ENCODE measurements at places on chromosomes 6 and 20. TPM values are rescaled to one million over a fixed set of nuclear protein-coding genes. Genes with fewer than 3 reads are reported as not detected.

DNA sequence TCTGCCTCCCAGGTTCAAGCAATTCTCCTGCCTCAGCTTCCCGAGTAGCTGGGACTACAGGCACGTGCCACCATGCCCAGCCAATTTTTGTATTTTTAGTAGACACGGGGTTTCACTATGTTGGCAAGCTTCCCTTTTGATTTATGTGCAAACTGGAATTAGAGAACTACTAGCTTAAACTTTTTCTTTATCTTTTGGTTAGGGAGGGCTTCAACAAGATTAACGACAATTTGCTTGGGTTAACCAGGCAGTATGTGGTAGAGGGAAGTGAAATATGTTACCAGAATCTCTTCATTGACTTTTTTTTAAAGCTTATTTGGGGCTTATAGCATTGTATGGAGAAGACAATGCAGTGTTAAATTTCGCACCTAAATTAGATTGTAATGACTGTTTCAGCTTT lies 9.0 kb downstream of the MYO6 start:
- no peak for DNase-seq

- DNase-seq, result no peak
Observed at GRCh38 chr6:111583221-111583620, 22.5 kb downstream of the TRAF3IP2 start.

- DNase-seq, result no peak
Observed at GRCh38 chr6:34810936-34811632, 19.2 kb downstream of the BLTP3A start.

GRCh38 chr20:33947709-33948295 lies 45.9 kb upstream of the RALY start:
- no peak for DNase-seq

- no peak for DNase-seq
Observed at GRCh38 chr6:126176282-126176681, 163.6 kb upstream of the CENPW start.

GRCh38 chr20:62876902-62877816 lies 15.5 kb upstream of the TCFL5 start:
- DNase-seq, result peak; percentile 86

GRCh38 chr6:32204268-32204715 lies 11.8 kb upstream of the GPSM3 start:
- no peak for DNase-seq

DNA sequence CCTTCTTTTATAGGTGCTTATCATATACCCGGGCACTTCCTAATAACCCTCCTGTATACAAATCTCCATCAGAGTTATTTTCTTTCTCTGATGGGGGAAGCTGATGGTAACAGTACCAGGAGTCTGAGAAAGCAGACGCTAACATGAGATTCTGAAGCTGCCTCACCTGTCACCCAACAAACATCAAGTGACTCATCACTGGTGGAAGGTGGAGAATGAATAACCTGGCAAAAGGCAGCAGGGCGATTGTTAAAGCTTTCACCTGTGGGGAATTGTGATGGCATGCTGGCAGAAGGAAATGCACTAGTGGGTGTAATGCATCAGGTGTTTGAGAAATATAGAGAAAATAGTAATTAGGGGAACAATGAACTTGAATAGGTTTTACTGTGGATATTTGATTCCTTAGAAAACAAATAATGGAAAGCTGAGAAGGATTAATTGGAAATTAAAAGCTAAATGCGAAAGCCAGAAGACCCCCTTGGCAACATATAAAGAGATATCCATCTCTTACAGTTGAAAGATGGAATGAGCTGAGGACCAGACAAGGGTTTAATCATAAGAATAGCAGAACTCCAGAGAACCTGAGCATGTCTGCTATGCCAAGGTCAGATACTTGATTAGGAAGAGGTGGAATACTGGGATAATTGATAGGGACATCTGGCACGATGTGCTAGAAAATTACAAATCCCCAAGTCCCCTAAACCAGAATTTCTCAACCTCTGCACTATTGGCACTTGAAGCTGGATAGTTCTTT lies 517.1 kb downstream of the PKHD1 start:
- no peak for DNase-seq

GRCh38 chr6:37868447-37868825 lies 48.9 kb downstream of the ZFAND3 start:
- no peak for DNase-seq

GRCh38 chr6:156963712-156964700 lies 186.8 kb downstream of the ARID1B start:
- DNase-seq, result no peak

DNA sequence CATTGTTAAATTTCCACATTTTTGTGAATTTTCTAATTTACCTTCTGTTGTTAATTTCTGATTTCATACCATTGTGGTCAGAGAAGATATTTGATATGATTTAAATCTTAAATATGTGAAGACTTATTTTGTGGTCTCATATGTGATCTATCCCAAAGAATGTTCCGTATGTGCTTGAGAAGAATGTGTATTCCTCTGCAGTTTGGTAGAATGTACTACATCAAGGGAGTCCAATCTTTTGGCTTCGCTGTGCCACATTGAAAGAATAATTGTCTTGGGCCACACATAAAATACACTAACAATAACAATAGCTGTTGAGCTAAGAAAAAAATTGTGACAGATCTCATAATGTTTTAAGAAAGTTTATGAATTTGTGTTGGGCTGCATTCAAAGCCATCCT lies 176.2 kb upstream of the PRND start:
- DNase-seq, result no peak

GRCh38 chr6:41963371-41963770 lies 21.8 kb upstream of the CCND3 start:
- no peak for DNase-seq

- DNase-seq, result no peak
Observed at GRCh38 chr6:149723771-149724417, 6.0 kb upstream of the LATS1 start.

DNA sequence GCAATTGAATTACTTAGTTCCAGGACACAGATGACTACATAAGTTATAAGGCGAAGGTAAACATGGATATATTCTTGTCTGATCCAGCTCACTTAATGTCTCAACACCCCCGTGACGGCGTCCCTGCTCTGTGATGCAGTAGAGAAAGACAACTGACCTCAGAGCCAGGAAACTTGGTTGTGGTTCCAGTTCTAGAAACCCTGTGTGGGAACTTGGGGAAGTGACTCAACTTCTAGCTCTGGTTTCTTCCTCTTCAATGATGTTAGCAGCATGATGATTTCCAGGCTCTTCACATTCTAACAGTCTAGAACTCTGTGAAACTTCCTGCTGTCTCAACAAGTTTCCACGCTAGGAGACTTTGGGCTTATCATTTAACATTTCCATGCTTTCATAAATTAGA lies 18.4 kb downstream of the LAMA4 start:
- DNase-seq, result no peak

GRCh38 chr20:25058051-25058846 lies at the start of gene ACSS1:
Gene ACSS1, minus strand, starts transcription at chr20:25058139. Its CDS starts 37 bp downstream, at chr20:25058102.
- DNase-seq, result peak; percentile 74

DNA sequence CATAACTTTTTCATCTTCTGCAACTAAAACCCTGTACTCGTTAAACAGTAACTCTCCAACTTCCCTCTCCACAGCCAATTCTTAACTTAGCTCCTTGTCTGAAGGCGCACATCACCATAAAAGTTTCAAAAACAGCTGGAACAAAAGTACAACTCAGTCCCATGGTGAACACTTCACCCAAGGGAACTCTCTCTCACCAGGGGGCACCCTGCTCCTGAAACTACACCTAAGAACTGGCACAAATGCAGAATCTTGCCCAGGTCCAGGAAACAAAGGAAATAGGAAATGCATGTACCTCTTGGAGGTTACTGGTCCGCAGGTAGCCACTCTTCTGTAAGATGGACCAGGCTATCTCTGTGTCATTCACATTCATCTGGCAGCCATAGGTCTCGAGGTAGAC lies 6.6 kb downstream of the CDK5RAP1 start:
- DNase-seq, result no peak

DNA sequence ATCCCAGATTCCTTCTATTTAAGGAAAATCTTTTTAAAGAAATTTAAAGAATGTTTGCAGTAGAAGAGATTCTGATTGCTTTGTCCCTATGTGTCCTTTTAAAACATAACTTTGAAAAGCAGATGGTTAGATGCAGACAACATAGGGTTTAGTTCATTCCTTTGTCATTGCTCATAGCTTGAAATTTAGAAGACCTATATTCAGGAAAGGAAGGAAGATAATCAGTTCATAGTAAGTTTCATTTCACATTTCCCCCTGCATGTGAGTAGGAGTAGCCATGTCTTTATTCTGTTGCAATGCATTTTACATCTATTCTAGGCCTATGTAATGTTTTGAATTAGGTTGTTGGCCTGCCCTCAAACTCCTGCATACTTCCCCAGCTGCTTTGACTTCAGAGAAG lies 197.9 kb upstream of the GRIK2 start:
- DNase-seq, result no peak

The ZNF335 gene
- polyA plus RNA-seq, result 16.7 TPM

The STMND1 gene
- polyA plus RNA-seq, result 4.4 TPM

The TAF4 gene
- 18.1 TPM for polyA plus RNA-seq

The BPI gene
- 0.92 TPM for polyA plus RNA-seq

The CTCFL gene
- 0.51 TPM for polyA plus RNA-seq

The TLDC2 gene
- polyA plus RNA-seq, result 1.9 TPM

The TFAP2A gene
- polyA plus RNA-seq, result 0.35 TPM

The CST2 gene
- polyA plus RNA-seq, result 0.37 TPM

The ZNF165 gene
- 2.8 TPM for polyA plus RNA-seq

Data from left lung (tissue), 14 donors.